ENCODE measurements at places on chromosomes 3 and 15.

DNA sequence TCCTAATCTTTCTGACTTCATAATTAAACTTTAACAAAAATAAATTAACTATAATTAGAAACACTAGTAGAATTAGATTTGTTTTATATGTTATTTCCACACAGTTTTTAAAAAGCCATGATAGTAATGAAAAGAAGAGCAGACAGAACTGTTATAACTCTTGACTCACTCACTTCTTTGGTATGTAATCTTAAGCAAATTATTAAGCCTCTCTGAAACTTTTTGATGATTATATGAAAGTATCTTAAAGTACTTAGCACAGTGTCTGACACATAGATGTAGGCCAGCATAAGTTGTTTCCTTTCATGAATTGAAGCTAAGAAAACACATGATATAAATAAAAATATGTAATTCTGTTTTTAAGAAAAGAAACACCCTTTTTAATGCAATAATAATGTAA is 123.6 kb upstream of the MLF1 start:
- no peak for DNase-seq

DNA sequence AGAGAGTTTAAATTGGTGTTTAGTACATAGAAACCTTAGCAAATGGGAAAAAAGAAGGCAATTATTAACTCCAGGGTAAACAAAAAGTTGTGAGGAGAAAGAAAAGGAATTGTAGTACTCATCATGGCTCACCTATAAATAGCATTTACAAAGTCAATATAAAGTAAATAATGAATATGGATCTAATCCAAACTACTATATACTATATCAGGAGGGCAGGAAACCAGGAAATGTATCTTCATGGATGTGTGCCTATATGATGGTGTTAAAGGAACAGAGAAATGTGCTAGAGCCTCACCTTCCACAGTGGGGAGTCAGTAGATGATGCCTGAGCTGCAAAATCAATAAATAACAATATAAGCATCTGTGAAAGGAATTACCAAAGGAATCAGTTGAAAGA is 208.9 kb downstream of the FAM43A start:
- no peak for DNase-seq

DNA sequence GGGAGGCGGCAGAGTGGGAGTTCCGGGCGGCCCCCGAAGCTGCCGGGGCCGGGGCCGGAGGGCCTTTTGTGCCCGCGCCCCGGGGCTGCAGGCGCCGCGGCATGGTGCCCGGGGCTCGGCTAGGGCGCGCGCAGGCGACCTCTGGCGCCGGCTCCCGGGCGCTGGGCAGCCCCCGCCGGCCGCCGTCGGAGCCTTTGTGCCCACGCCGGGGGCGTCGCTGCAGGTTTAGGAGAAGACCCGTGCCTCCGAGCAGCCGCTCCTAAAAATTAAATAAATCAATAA is 299 bp downstream of the PAQR9 start:
- no peak for DNase-seq

GRCh38 chr15:56042498-56042897 is 49.1 kb upstream of the NEDD4 start:
- no peak for DNase-seq

DNA sequence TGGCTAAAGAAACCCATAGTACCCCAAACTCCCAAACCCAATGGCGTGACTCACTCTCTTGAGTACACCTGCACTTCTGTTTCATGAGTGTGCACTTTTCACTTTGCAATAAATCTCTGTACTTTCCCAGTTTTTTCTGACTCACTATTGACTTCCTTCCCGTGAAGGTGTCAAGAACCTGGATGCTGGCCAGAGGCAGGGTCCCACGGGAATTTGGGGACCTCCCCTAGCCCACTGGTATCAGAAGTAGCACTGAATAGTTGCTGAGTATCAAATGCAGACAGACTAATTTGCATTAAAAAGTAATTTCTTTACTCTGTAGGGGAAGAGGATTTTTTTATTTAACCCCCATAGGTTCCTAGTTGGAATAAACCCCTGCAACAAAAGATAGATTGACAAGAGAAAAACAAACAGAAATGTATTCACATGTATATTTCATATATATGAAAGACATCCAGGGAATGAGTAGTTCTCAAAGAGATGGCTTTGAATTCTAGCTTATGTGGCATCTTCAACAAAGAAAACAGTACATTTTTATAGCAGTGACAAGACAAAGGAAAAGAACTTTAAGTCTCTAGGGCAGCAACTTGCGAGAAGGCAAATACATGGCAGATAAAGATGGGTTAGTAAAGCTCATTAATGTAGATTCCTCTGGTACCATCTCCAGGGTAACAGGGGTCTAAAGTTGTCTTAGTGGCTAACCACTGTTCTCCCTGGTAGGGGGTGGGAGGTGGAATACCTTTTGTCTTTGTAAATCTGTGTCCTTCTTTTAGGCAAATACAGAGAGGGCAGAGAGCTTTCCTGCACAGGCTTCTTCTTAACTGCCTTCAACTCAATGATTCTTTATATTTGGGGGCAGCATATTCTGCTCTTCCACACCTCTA is 385.5 kb upstream of the PDZRN3 start:
- DNase-seq = no peak

GRCh38 chr15:68204361-68204760 is 771 bp downstream of the CALML4 start:
- no peak for DNase-seq

DNA sequence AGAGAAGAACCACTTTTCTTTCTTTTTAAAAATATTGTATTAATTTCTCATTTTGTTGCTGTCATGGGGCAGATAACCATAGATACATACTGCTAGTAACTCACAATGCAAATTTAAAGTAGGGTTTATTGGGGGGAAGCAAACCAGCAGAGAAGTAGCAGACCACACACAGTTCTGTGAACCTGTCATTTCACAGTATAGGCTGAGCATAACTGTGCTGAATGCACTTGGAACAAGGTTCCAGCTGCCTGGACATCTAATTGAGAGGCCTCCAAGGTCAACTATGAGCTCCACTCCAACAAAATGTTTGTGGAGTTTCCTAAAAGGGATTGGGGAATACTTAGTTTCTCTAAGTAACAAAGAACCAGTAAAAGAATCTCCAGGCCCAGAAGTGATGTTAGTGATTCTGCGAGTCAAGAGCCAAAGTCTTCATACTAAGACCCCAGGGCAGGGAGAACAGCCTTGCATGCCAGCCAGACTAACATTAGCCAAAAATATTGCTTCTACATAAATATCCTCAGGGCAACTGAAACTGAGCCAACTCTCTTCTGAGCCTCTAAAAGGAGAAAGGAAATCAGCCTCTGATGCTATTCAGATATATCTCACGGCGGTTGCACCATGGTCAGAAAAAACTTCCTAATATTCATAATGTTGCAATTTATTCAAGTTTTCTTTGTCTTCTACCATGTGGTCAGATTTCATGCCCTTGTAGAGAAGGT is 856.4 kb upstream of the ALCAM start:
- DNase-seq = no peak

DNA sequence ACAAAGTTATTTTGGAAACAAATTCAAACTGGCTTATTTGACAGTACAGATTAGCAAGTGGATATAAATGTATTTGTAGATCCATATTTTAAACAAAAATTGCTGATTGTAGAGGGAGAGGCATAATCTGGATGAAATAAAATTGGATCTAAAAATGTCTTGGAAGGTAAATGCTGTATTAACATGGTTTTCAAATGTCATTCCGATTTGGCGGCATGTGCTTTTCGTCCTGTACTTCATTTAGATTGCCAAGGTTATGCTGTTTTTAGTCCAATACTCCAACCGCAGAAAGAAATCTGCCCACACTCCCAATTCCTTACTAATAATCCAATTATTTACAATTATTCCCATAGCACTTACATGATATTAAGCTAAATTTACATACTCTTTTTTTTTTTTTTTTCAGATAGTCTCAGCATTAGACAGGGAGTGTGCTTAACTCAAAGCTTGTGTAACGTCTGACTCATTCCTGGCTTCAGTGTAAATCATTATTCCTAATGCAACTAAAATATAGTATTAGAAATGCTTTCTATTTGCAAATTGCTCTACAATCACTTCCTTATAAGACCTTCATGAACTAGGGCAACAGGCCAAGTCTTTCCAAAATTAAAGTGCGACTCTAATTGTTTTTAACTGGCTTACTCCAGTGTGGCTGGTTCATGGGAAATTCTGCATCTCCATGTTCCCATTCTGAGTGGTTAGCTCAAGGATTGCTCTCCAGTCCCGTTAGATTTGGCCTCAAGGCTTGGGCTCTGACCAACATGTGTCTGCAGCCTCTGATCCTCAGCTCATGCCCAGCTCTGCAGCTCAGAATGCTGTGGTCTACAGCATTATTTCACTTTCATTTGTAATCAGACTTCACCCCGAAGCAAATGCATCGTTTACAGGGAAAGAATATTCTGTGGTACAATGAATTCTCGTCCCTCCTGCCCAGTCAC is 103.9 kb downstream of the FBN1 start:
- DNase-seq = no peak

GRCh38 chr15:29687939-29688505 is 134.2 kb downstream of the TJP1 start:
- DNase-seq = no peak

DNA sequence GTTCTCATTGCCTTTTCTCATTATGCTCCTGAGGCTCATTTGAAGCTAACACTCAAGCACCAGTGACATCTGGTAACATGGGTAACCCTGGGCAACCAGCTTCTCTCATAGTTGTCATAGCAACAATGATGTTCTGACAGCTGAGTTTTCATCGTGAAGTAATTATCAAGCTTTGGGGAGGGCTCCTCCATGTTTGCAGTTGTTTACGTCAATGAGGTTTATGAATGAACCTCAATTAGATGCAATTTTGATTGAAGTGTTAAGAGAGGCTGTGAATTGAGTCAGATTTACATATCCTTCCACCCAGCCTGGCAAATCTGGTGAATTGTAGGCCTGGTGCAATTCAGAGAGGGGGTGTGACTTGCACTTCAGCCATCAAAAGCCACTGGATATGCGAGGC is 119.3 kb upstream of the CHD2 start:
- peak; percentile 7 for DNase-seq

- no peak for DNase-seq
Measured at GRCh38 chr15:68204776-68205557, at the start of gene CALML4. Gene CALML4, minus strand, starts transcription at chr15:68205332. Its CDS starts 85 bp downstream, at chr15:68205247.

DNA sequence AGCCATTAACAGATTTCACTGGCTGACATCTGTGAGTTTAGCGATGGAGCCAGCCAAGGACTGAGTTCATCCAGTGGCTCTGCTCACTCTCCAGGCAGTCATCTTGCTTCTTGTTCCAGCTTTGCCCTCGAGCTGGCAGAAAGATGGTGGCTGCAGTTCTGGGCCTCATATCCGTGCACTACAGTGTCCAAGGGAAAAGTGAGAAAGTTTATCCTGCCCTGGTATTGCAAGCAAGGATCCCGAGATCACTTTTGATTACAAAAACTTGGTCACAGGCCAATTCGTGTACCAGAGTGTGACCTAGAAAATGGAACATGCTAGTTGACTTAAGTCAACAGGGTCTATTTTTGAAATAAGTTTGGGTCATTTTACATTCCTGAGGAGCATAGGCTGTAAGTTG is 288.0 kb upstream of the CHRM5 start:
- DNase-seq = no peak

DNA sequence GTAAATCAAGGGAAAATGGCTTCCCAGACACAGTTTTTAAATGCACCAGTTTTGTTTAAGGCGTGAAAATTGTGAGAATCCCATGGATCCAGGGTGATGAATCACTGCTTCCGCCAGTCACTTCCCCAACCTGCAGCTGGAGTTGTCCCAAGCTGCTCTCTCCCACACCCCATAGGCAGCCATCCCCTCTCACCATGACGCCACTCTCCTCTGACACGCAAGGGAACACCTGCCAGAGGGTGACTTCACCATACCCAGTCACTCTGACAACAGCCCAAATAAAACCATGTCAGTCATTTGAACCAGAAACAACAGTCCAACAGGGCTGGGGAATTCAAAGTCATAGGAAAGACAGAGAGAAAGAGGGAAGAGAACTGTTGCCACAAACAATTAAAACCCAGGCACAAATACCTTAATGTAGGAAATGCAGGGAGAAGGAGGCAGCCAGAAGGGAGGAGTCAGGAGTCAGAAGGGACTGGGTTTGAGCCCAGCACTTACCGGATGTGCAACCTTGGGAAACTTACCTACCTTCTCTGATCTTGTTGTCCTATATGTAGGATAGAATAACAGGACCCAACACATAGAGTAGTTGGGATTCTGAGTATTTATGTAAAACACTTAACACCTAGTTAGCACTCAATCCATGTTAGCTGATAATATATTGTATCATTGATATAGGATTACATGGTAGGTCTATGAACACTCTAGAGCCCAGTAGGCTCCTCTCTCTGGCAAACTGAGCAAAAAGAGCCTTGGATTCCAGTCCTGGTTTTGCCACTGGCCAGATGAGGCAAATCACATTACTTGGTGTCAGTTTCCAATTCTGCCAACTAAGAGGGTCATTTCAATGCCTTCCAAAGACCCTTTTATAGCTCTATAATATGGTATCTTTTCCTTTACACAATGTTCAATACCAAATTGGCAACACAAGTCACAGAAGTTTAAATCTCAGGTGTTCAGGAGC is 326.3 kb upstream of the ICE2 start:
- no peak for DNase-seq

- DNase-seq = peak; percentile 89
Measured at GRCh38 chr3:46545818-46546630, 20.1 kb downstream of the LRRC2 start.

DNA sequence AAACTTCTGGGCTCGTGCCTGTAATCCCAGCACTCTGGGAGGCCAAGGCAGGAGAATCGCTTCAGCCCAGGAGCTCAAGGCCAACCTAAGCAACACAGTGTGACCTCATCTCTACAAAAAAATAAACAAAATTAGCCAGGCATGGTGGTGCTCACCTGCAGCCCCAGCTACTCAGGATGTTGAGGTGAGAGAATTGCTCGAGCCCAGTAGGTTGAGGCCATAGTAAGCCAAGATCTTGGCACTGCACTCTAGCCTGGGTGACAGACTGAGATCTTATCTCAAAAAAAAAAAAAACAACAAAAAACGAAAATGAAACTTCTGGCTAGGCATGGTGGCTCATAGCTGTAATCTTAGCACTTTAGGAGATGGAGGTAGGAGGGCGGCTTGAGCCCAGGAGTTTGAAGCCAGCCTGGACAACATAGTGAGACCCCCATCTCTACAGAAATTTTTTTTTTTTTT is 53.7 kb downstream of the PIK3CB start:
- DNase-seq = peak; percentile 83
